ENCODE measurements at places on chromosomes 2 and 18.

DNA sequence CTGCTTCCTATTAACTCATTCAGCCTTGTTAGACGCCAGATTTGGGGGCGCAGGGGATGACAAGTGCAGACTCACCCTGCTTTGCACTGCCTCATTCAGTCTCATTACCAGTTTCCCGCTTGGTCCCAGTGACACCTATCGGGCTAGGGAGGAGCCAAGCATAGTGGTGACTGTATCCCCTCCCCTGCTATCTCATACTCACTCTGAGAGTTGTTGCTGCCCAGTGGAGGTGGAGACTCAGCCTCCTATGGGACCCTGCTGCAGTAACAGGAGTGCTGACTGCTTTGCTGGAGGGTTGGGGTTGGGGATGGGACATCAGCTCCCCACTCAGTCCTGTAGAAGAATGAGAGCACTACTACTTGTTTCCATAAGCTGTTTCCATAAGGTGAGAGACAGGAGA lies 21.3 kb upstream of the PIK3C3 start:
- no peak for DNase-seq

DNA sequence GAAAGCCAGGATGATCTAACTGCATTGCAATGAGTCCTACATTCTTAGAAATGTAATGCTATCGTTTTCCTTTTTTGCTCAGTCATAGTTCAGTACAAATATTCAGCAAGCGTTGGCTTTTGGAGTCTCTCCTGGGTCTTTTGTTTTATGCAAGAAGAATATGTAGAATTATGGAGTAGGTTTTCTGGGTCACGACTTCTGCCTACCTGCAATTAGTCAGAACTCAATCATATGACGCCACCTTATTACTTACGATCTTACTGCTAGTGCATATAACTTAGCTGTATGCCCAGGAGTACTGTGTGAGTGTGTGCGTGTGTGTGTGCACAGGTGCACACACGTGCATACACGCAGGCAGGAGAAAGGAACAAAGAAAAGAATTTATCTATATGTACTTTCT lies 640.2 kb downstream of the STK39 start:
- no peak for DNase-seq

DNA sequence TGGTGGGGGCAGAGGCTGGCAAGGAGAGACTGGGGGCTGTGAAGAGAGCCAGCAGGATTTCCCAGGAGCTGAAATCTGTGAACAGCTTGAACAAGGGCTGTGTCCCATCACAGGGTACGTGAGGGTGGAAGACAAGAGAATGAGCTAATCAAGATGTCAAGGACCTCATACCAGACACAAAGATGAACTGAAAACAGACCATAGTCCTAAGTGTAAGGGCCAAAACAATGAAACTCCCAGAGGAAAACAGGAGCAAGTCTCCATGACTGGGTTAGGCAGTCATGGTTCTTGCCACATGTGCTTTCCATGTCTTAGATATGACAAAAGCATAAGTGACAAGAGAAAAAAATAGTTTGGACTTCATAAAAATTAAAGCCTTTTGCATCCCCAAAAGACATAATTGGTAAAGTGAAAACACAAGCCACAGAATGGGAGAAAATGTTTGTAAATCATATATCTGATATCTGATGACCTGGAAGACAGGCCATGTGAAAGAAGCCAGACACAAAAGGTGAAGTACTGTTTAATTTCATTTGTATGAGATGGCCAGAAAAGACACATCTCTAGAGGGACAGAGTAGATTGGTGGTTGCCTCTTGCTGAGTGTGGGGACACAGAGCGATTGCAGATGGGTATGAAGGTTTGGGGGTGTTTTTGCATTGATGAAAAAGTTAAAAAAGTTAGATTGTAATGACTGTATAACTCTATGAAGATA lies 67.6 kb downstream of the FHOD3 start:
- no peak for DNase-seq

DNA sequence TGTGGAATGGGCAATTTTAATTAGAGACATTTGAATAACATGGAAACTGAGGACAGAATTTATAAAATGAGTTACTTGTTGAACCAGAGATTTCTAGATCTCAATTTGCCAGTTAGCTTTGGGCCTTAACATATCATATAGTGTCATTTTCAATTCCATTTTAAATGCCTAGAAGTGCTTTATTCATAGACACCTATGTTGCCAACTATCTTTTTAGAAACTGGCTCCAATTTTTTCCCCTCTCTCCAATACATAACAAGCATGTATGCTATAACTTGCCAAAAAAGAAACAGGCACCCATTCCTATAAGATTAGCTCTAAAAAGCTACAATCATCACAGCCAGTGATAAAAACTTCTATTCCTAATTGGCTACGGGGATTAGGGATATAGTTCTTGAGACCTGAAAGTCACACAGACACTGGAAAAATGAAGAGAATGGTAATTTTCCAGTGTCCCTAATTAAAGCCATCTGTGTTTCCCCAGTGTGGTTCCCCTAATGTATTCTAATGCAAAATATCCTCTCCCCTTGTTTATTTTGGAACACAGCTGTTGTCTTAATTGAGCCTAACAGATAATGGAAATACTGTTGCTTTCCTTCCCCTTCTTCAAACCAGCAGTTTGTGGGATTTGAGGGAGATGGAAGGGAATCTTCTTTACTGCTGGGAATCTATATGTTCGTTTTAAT lies 205.5 kb upstream of the FSHR start:
- DNase-seq = no peak

- DNase-seq = no peak
These were observed 51.7 kb downstream of the VIT start for GRCh38 chr2:36748166-36748565.

DNA sequence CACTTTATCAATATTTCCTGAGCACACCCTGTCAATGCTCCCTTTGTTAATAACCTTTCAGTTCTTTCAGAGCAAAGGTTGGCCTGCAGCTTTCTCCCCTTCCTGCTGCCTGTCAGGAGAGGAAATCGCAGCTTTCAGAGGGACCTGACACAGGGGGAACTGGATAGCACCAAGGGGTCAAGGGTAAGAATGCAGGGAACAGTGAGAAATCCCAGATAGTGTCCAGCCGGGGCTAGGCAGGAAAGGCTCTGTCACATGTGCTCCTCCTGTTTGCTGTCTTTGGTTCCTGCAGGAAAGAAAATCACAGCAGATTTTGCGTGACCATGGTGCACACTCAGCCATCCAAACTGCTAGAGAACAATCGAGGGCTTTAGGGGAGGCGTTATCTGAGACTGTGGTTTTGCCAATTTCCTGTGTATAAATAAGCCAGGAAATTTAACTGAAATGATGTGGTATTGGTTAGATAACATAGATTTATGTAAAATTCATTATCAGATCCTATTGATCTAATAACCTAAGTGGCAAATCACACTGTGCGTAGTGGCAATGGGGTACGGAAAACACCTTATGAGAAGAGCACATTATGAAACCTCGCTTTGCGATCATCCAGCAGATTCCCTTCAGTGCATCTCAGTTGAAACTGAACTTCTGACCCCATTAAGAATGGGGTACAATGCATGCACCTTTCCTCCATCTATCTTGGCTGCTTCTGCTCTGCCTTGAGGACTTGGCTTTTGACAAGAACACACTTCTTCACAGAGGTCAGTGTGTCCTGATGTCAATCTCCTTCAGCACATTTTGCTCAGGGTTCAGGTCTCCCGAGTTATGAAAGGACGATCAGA lies 178.0 kb downstream of the ICOS start:
- DNase-seq = no peak

DNA sequence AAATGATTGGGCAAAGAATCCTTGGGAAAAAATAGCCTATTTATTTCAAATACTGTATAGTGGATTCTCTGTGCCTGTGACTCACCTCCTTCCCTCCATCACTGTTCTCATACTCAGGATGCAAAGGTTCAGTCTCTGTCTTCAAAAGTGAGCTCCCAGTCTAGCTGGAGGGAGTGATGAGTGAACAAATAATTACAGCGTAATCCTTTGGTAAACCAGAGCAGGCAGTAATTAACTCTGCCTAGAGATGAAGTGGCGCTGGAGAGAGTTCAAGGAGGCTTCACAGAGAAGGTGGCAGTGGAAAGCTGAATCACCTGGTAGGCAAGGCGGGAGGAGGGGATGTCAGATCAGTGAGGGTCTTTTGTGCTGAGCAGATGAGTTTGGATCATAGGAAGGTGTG lies 6.5 kb downstream of the DGUOK start:
- no peak for DNase-seq

DNA sequence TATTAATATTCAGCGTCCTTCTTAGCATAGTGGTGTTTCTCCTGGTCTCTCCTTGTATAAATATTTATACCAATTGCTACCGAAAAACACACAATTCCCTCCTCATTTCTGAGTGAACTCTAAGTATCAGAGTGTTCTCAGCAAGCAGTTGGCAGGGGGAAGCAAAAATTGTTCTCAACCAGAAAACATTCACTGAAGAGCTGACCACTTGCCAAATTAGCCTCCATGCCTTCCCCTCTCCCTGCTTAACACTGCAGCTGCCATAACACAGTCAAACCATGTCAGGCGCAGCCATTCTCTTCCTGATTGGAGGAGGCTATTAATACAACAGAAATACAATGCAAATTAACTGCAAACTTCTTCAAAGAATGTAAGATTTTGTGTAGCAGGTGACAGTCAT lies 105.0 kb downstream of the COL6A3 start:
- no peak for DNase-seq

- DNase-seq = no peak
These were observed 1.1 kb downstream of the PREB start for GRCh38 chr2:27133195-27133875.

GRCh38 chr18:805008-805754 lies 6.9 kb downstream of the YES1 start:
- no peak for DNase-seq

DNA sequence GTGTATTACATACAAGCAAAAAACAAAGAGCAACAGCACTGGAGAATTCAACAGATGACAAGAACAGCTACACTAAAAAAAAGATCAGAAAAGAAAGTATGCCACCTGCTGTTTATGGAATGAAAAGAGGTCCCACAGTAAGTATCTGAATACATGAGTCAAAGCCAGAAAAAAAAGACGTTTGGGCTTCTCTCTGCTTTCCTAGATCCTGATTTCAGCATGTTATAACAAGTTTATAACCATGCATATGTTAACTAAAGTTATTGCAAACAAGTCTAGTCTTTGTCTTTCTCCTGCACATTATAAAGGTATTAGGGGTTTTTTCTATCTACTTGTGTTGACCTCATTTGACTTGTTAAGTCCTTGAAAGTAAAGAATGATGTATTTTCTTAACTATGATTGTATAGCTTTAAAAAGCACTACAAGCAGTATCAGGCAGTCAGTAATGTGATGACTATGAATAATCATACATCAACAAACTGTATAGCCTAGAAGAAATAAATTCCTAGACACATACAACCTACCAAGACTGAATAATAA lies 108.5 kb upstream of the COL5A2 start:
- DNase-seq = no peak

- no peak for DNase-seq
These were observed 58.0 kb upstream of the PEX13 start for GRCh38 chr2:60959501-60959900.

DNA sequence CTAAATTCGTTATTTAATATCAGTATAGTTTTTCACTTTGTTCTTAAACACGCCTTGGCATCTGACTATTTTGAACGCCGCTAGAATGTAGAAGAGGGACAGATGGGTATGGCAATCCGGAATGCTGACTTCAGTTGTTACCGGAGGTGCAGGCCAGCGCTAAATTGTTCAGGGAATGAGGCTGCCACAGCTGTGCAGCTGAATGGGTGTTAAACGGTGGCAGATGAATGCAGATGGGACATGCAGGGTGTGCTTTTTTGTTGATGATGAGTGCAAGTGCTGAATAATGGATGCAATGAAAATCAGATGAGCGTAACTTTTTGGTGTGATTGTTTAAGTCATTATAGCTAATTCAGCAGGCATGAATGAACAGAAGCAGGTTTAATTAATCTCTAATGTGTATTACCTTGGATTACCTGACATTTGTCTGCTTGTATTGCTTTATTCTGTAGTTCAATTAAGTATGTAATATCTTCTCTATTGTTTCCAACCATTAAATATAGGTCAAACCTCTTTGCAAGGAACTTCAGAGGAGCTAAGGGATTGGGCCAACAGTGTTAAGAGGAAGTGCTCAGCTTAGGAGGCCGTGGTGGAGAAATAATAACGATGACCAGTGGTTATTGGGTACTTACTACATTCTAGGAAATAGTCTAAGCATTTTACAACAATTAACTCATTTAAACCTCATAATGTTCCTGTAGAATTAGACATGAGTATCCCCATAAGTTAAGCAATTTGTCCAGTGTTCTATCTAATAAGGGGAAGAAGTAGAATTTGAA lies 11.9 kb upstream of the CREG2 start:
- DNase-seq = no peak

DNA sequence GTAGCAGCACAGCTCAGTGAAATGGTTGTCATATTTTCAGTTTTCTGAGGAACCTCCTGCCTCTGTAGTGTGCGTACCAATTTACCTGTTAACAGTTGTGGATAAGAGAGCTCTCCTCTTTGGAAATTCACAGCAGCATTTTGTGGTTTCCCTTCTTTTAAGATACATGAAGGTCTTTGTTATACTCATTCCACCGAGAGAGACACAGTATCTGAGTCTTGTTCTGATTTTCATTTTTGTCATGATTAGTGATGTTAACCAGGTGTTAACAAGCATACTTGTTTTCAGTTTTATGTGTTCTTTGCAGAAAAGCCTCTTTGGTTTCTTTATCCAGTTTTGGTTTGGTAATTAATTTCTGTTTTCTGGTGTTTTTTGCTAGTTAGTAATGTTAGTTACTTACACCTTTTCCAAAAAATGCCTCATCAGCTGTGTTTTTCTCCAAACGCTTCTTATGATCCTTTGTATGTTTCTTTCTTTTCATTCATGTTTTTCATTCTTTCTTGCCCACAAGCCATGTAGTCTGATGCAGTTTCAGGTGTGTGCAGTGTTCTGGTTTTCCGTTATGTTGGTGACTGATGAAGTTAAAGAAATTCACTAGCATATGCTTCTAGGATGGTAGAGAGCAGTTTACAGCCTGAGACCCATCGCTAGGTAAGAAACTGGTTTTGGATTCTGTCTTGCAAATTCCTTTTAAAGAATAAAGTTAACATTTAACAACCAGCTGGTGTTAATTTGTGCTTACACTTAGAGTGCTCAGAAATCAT lies 30.1 kb downstream of the CCDC74A start:
- no peak for DNase-seq

DNA sequence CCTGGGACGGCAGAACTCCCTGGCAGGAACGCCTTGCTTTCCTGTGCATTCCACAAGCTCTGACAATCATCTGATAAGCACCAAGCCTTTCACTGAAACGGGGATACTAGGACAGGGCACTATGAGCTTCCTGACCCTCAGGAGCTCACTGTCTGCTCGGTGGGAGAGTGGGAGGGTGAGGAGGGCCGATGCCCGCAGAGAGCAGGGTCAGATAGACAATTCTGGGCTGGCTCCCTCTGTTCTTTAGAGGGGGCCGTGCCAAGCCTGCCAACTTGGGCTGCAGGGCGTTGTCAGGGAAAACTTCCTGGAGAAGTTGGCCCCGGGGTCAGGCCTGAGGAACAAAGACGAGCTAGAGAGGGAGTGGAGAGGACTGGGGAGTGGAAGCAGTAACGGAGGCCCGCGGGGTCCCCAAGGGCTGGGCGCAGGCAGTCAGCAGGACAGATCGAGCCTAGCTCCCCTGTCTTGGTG lies 82.0 kb downstream of the CTAGE1 start:
- no peak for DNase-seq

- peak; percentile 66 for DNase-seq
These were observed 59.5 kb downstream of the ABCG8 start for GRCh38 chr2:43898134-43898837.

GRCh38 chr18:28018351-28018750 lies 158.6 kb downstream of the CDH2 start:
- DNase-seq = no peak

- no peak for DNase-seq
These were observed 523.5 kb downstream of the LRRTM4 start for GRCh38 chr2:76998704-76999103.

- no peak for DNase-seq
These were observed 24.0 kb downstream of the ZNF385B start for GRCh38 chr2:179837408-179837807.

Measured in lower lobe of right lung (tissue), 2 donors.